ENCODE measurements at places on chromosomes 2 and 18.

- DNase-seq = no peak
These were observed 303.1 kb upstream of the FBXO11 start for GRCh38 chr2:48209214-48209885.

DNA sequence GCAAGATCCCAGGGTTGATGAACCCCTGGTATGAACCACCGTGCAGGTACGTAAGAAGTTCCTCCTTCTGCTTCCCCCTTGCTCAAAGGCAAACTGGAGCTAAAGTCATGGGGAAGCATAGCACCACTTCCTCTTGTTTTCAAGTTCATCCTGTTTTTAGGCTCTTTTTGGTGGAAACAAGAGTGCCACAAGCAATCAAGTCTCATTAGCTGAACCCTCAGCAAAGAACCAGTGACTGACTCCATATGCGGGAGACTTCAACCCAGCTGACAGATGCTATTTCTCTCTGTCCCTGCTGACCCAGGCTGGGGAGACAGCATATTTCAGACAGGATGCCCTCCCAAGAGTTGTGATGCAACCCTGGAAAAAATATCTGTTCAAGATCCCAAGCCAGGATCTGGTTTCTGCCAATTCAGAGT is 47.7 kb downstream of the BCL2 start:
- no peak for DNase-seq

DNA sequence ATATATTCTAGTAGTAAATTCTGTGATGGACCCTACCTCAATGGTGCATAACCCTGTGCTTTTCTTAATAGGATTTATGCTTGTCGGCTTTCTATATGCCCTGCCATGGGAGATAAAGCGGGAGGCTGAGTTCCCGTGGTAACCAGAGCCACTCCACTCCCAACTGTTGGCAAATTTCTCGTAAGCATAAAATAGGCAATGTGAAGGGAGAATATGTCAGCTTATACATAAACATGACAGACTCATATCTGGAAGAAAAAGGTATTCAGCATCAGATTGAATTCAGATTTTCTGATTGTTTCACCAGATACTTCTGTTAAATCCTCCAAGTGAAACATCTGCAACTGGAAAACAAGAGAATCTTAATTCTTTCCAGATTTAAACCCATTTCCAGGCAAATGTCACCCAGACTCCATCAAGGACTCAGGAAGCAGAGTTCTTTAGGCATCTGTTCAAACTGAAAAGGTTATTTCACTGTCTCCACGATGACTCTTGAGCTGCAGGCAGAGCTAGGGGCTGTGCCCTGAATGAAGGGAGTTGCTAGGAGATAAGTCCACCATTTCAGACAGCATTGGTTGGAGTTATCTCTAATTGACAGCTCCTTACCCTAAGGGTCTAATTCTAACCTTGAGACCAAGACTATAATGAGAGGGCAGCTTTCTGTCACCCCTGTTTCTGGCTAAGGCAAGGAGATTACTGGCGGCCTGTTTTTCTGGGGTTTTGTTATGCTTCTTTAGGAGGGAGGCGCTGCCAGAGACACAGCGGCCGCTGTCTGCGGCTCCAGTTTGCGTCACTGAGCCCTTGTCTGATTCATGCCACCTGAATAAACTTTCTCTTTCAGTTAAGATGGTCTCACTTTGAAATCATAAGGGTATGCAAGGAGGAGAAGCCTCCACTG is 381.3 kb downstream of the SOX11 start:
- peak; percentile 62 for DNase-seq

GRCh38 chr2:24021122-24021998 is 11.5 kb downstream of the MFSD2B start:
- DNase-seq = no peak

DNA sequence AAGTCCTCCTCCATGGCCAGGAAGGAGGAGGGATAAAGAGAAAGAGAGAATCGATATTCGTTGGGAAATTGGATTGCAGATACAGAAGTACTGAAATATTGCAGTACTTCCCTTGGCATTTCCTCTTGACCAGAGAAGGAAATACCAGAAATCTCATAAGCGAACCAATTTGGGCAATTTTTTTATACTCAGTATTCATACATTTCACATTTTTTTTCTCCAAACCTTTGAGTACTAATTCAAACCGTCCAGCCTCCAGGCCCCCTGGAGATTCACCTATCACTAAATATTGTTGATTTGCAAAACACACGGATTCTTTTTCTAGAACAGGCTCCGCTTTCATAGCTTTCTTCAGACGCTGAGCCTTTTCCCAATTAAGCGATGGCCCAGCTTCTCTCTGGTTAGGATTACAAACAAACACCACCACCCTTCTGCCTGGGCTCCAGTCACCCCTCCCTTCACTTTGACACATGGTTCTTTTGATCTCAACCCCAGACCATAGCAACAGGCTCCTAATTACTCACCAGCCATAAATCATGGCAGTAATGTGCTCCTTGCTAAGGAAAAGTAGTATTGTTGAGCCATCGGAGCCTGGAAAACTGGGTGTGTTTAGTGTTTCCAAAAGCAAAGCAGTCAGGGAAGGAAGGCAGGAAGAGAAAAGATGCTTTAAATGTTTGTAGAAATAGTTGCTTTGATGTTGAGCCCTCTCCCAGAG is 138.4 kb upstream of the CCDC68 start:
- no peak for DNase-seq

- no peak for DNase-seq
These were observed 15.3 kb downstream of the WNT10A start for GRCh38 chr2:218895759-218896500.

DNA sequence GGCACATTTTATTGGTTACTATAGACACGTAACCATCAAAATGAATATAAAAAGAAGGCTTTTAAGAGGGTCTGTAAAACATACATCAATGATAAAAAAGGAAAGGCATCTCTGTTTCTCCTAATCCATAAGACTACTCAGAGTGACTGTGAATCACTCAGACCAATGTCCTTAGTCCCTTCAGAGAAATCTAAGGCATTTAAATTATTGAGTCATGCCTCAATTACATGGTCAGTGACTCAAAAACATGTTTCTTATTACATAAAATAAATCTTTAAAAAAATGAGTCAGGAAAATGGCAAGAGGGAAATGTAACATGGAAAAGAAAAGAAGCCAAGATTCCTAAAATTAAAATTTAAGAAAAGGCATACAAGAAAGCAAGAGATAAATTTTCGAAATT is 146.6 kb downstream of the ERBB4 start:
- no peak for DNase-seq

GRCh38 chr2:228700638-228701037 is 519.2 kb upstream of the SPHKAP start:
- DNase-seq = no peak

GRCh38 chr18:23857756-23858155 is 156.8 kb upstream of the TTC39C start:
- peak; percentile 39 for DNase-seq

- DNase-seq = no peak
These were observed 93.5 kb upstream of the STK39 start for GRCh38 chr2:168340931-168341330.

GRCh38 chr2:19312949-19313348 is 45.5 kb downstream of the OSR1 start:
- no peak for DNase-seq

- no peak for DNase-seq
These were observed 49.0 kb upstream of the MC4R start for GRCh38 chr18:60421356-60422118.

DNA sequence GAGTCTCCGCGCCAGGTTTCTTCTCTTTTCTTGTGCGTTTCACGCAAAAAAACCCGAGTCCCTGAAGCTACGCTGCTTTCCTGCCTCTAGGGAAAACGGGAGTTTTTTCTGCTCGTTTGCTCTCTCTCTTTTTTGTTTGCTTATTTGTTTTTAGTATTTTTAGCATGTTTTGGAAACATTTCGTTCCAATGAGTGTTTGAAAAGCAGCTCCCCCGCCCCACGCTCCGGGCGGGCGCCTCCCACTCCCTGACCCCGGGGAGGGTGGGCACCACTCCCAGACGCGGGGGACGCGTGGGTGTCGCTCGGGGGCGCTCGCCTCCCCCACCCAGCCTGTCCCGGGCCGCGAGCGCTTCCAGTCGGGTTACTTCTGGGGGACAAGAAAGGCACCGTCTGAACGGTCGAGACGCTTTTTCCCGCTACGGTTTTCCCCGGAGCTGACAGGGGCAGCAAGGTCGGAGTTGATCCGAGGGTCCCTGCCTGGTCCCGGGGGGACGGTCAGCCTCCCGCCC is 446 bp upstream of the EFHD1 start:
- DNase-seq = peak; percentile 90

- no peak for DNase-seq
These were observed 26.8 kb downstream of the FAM178B start for GRCh38 chr2:96959406-96960110.

DNA sequence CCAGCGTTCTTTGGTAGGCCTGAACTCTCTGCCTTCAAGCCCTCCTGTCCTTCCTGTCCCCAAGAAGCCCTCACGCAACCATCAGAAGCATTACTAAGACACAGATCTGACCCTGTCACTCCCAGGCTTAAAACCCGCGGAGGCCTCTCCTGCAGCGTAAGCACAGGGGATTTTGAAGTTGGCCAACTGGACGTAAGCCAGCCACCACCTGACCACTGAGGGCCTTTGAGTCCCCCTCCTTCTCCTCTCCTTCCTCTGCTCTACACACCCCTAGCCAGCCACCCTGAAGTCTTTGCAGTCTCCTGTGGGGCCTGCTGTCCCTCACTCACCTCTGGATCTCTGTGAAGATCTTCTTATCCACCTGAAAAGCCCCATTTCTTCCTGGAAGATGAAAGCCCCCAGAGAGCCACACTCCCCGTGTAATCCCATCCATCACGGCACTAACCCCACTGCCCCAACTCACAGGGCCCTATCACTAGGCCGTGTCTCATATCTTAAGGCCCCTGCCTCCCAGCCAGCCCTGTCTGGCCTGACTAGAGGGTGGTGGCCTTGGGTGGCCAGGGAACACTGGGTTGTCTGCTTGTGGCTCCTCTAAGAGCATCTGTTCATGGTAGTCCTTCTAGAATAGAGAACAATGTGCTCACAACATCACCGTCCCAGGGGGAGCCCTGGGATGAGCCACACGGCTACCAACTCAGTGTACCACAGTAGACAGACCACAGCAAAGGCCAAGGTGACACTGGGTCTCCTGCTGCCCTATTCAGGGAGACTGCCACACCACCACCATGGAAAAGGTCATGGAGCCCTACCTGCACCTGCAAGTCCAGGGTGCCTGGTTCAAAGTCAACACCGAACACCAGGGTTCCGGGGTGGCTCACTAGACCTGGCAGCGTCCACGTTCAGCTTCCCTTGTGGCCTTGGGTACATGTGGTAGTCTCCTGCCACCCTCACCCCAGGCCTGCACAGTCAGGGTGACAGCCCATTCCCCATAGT is 191.6 kb downstream of the ZBTB7C start:
- DNase-seq = no peak

GRCh38 chr2:144082327-144082726 is 437.6 kb downstream of the ZEB2 start:
- no peak for DNase-seq

GRCh38 chr2:50729306-50730049 is 302.5 kb downstream of the NRXN1 start:
- DNase-seq = no peak

GRCh38 chr2:1741851-1742250 is 2.5 kb downstream of the PXDN start:
- DNase-seq = peak; percentile 16

DNA sequence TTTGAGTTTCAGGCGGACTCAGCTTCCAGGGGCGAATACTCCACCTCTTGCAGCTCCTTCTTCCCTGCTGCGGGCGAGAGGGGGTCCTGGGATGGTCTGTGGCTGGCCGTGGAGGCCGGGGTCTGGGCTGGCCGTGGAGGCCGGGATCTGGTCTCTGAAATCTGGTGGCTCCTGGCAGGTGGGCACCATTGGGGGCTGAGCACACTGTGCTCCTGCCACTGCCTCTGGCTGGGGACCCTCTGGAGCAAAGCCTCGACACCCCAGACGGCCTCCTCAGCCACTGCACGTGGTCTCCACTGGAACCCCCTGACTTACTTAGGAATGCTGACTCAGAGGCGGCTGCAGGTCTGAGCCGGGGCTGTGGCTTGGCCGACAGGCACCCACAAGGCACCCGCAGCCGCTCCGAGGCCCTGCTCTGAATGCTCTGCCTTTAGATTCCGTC is 100.1 kb upstream of the ALKAL2 start:
- no peak for DNase-seq

- DNase-seq = no peak
These were observed 135.4 kb upstream of the ITGB6 start for GRCh38 chr2:160335441-160335840.

DNA sequence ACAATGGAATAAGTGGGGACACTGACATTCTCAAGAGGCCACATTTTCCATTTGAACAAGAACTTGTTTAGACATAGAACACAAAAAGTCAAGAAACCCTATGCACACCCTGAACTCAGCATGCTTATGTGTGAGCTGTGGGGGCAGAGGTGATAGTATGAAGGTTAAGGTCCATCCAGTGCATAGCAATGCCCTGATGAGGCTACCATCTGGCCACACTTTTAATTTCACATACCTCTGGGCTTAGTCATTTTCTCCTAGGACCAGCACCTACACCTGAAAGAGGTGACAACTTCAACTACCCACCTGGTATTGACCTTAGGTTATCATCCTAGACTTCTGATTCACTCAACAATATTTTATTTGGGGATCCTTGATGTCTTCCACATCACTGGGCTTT is 139.8 kb downstream of the PIK3C3 start:
- no peak for DNase-seq

DNA sequence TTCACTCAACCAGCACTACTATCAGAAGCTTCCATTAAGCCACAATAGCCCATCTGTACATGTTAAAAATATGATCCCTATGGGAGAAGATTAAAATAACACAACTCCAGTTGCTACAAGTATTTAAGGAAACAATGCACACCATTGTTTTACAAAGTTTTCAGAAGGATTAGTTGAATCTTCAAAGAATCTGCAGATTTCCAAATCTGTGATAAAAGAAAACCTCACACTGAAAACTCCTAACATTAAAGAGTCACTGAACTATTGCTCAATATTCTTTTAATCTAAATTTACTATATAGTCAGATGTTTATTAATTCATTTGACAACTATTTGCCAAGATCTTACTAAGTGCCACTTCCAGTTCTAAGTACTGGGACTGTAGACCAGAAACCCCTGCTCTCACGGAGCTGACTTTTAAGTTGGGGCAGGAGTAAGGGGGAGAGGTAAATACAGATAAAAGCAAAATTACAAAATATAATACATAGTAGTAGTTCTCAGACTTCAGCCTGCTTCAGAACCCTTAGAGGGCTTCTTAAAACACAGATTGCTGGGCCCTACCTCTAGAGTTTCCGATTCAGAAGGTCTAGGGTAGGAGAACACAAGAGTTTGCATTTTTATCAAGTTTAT is 94.4 kb downstream of the STK39 start:
- DNase-seq = no peak

DNA sequence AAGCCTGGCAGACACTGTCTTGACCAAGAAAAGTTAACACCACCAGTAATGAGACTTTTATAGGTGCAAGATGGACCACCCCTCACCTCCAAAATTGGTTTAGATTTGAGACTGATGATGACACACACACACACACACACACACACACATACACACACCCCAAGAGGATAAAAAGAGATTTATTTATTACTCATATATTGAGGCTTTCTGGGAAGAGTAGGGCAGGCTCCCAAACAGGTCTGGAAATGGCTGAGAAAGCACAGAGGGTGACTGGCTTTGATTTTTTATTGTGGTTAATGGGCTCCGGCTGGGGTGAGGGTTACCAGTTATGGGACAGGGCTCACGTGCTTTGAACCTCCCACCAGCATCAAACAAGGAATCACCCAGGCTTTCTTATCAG is 54.2 kb upstream of the ADAM23 start:
- DNase-seq = no peak

GRCh38 chr2:105072039-105072438 is 34.2 kb downstream of the MRPS9 start:
- DNase-seq = no peak
